AG20443 (cell line): ENCODE measurements at places on chromosomes 1 and 21.
A peak's percentile ranks its signal among the peaks of the same experiment; 100 is the strongest.

GRCh38 chr1:51218570-51218969 lies 17.5 kb upstream of the RNF11 start:
- DNase-seq = no peak

DNA sequence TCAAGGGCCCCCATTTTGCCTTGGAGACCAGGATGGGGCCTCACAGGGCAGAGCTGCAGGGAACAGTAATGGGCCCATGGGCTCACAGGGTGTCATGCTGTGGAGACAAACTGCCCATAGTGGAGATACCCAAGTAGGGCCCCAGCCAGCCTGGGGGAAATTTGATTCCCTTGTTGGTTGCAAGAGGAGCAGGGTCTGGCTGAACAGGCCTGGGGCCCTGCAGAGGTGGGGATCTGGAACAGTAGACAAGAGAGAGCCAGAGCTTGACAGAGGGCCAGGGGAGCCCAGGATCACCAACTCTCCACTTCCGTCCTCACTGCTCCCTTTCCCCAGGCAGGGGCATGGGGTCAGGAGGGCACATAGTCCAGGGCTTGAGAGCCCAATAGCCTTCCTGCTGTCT lies 8.7 kb downstream of the S100B start:
- DNase-seq = no peak

GRCh38 chr1:181012203-181012745 lies 10.4 kb downstream of the STX6 start:
- no peak for DNase-seq

- DNase-seq = no peak
These were observed at the start of gene CA14 for GRCh38 chr1:150257624-150258585. TSS of gene CA14 (plus strand) at chr1:150257774. CDS start at chr1:150258129, 355 bp downstream.

- DNase-seq = peak; percentile 87
These were observed 26.6 kb downstream of the IL6R start for GRCh38 chr1:154431586-154432373.

DNA sequence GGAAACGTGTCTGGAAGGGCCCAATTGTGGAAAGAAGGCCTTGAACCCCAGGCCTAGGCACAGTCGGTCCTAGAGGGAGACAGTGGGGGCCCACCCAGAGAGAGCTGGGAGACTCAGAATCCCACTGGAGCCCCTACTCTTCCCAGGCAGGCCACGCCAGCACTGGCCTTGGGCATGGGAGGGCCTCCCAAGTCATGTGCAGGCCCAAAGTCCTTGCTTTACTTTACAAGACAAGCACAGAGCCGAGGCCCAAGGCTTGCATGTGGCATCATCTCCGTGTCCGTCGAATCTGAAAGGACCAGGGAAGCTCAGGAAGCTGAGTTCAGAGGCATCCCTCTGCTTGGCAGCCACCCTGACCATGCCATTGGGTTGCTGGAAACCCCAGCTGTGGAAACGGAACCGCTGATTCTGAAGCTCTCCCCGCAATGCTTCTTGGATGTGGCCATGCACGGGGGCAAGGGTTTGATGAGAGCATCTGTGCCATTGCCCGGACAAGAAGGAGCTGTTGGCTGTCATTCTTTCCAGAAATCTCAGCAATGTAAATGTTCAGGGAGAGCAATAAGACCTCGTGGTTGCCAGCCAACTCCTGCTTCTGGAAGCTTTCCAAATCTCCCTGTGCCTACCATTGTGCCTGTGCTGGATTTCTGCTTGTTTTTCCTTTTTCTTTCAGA lies 32.8 kb downstream of the ABCG1 start:
- DNase-seq = no peak

DNA sequence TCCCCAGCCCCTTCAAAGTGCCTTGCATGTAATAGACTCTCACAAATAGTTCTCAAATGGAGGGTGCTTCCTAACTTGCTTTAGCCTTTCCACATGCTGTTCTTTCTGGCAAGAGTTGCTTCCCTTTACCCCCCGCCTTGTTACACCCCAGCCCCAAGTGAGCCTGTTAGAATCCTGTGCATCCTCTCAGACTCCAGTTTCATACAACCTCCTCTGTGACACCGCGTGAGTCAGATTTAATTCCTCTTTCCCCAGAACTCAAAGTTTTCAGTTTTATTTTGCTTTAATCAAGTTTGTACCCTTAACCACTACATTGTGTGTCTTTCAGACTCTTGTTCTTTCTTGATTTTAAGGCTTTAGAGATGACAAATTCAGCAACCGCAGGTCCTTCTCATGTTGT lies 234.5 kb upstream of the HOOK1 start:
- no peak for DNase-seq

- DNase-seq = peak; percentile 92
These were observed at the start of gene AGT for GRCh38 chr1:230713915-230714764. TSS of gene AGT (minus strand) at chr1:230714122. CDS start at chr1:230710823, 3,299 bp downstream.

DNA sequence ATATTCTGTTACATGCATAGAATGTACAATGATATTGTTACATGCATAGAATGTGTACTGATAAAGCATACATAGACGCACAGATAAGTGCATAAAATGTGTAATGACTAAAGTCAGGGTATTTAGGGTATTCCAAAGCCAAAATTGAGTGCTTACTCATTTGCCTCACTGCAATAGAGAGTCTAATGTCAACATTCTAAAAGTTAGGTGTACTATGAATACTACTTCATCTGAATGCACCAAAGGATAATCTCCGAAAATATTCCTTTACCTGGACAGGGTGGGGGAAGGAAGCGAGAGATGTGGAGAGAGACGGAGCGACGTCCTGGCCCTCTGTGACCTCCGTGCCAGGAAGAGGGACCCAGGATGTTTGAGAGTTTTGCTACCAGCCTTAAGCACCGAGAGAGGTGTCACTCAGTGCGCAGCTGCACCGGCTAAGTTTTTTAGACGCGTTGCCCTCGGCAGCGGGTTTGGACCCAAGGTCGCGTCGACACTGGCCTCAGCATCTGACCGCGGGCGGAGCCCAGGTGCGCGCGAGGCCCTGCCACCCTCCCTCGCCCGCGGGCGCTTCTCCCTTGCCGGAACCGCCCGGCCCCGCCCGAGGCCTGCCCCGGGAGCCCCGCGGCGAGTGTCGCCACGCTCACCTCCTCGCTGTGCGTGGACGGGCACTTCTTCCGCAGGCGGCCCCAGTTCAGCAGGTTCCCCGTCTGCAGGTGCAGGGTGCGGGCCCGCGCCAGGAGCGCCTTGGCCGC lies 660 bp downstream of the GCLM start:
- peak; percentile 40 for DNase-seq

GRCh38 chr1:4658643-4659628 lies 4.5 kb downstream of the AJAP1 start:
- no peak for DNase-seq

- no peak for DNase-seq
These were observed 21.5 kb downstream of the PADI2 start for GRCh38 chr1:17097787-17098186.

DNA sequence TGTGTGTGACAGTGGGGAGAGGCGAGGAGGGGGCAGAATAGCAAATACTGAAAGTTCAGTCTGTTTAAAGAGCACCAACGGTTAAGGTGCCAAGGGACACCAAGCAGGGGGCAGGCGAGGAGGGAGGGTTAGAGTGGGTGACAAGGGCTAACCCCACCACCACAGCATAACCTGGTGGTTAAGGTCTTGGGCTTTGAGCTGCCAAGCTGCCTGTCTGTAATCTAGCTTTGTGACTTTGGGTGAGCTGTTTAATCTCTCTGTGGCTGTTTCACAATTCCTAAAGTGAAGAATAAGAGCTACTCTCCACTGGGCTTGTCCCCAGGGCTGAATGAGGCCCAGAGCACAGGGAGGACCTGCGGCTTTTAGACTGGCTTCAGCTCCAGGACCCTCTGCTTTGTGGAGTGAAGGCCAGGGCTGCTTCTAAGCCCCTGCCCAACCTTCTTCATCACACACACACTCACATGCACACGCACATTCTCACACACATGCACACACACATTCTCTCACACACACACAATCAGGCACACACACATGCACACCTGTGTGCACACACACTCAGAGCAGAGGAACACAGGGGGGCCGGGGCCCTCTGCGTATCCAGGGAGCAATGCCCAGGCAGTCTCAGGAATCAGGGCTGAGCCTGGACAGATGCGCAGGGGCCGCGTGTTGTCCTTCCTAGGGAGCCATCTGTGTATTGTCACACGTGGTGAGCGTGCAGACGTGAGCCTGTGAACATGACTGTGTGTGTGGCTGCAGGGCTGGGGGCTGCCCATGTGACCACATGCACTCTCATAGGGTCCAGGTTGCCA lies 101.6 kb upstream of the TARDBP start:
- DNase-seq = no peak

GRCh38 chr1:54245501-54245900 lies 45.5 kb downstream of the MRPL37 start:
- DNase-seq = peak; percentile 37

DNA sequence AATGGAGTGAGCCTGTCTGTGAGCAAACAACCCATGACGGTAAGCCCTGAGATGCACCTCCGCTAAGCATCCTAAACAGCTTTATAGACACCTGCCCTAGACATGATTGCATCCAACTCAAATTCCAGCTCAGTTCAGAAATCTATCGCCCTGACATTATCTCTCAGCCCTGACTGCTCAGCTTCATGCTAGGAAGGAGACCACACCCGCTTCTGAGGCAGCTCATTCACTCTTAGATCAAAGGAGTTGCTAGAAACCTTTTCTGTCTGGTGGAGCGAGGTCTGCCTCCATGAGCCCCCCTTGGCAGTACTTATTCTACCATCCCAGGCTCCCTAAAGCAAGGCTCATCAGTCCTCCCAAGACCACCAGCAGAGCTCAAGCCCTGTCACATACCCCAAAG lies 17.0 kb downstream of the IL10RB start:
- no peak for DNase-seq

DNA sequence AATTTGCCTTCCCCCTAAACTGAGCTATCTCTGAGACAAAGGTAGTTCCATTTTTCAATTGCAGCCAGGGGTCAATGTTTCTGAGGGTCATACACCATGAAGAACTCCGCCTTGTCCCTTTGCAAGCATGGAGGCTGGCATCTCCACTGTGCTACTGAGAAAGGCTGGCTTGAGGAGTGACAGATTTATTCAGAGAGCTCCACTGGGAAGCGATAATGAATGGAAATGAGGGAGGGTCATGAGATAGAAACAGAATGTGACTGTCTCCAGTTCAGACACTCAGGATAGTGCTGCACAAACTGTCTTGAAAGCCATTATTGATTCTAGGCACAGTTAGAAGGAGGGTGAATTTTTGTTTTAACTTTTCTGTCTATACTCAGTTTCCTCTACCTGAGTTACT lies 197.5 kb downstream of the ZNF326 start:
- no peak for DNase-seq

GRCh38 chr1:171300401-171300800 lies 13.6 kb upstream of the FMO4 start:
- no peak for DNase-seq

GRCh38 chr1:36882536-36883285 lies 151.6 kb downstream of the GRIK3 start:
- DNase-seq = no peak

DNA sequence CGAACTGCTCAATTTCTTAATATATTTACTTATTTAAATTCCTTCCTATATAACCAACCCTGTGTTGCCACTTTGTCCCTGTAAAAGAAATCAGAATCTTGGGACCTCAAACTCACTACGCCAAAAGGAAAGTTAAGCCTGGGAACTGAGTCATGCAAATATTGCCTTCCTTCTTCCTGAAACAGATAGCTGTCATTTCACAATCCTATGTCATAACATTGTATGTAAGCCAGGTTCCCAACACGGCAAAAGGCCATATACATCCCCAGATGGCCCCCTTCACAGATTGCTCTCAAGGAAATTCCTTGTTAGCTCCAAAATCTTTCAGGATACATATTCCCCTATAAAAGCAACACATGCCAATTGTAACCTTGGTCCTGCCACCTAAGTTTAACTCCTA lies 39.7 kb downstream of the C21orf91 start:
- DNase-seq = no peak

GRCh38 chr1:91799159-91799558 lies 86.8 kb downstream of the TGFBR3 start:
- DNase-seq = no peak

GRCh38 chr21:29413683-29414082 lies 115.0 kb downstream of the BACH1 start:
- no peak for DNase-seq

DNA sequence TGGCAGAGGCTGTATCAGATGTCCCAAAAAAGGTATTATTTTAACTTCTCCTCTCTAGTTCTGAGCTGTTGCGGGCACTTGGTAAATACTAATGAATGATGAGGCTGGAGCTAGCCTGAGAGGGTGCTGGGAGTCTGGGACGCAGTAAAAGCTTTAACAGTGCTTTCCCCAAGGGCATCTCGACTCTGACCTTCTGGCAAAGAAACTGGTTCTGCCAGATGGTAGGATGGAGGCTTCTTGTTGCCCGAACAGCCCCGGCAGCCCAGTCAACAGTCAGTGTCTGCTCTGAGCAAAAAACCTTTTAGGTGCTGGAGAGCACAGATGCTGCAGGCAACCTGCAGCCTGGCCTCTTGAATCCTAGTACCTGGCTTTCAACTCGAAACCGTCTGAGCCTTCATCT lies 2.5 kb upstream of the PNRC2 start:
- no peak for DNase-seq

- no peak for DNase-seq
These were observed 24.1 kb downstream of the COL11A1 start for GRCh38 chr1:103084181-103084580.

GRCh38 chr21:15436031-15436430 lies 293.8 kb upstream of the USP25 start:
- DNase-seq = no peak

DNA sequence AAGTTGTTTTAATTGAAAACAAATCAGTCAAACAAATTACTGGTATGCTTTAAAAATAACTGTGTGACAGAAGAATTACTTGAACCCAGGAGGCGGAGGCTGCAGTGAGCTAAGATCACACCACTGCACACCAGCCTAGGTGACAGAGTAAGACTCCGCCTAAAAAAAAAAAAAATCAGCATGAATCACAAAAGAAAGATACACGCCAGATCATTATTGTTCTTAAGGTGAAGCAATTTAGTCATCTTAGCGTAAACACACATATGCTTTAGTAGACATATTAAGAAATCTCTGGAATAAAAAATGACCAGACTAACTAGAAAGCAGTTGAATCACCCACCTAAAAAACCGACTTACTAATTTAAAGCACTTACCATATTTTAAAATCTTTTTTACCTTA lies 20.2 kb downstream of the RERE start:
- DNase-seq = no peak

- no peak for DNase-seq
These were observed 30.0 kb downstream of the BATF3 start for GRCh38 chr1:212669600-212669999.

DNA sequence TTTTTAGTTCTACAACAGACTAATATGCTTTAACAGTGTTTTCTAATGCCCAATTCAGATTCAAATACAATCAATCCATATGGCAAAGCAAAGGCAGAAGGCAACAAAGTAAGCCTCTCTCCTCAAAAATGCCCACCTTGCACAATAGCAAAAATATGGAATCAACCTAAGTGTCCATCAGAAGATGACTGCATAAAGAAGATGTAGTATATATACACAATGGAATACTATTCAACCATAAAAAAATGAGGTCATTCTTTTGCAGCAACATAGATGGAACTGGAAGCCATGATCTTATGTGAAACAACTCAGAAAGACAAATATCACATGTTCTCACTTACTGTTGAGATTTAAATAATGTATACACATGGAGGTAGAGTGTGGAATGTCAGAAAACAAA lies 80.7 kb downstream of the EIF4G3 start:
- DNase-seq = no peak

- no peak for DNase-seq
These were observed 528.9 kb downstream of the OMA1 start for GRCh38 chr1:58017641-58018040.
